ENCODE measurements at places on chromosomes 4 and X.

DNA sequence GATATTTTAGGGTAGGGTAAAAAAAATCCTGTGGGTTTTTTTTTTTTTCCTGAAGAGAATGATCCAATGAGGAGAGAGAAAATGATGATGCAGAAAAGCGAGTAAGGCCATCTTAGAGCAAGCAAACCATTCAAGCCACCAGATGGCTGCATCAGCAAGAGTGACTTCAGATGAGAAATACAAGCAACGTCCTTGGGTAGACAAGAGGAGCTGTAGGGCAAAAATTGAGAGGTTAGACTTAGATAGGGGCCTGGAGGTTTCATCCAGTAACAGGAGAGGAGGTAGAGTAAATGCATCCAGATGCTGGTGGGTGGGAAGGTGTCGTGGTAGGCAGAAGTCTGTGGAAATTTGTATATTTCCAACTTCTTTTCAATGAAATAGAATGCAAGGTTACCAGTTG lies 14.6 kb downstream of the FTHL17 start:
- ATAC-seq = no peak

GRCh38 chr4:1684506-1685234 lies 557 bp upstream of the FAM53A start:
- ATAC-seq = no peak

- ATAC-seq = peak; percentile 72
Observed at GRCh38 chr4:57190601-57191481, 80.7 kb upstream of the IGFBP7 start.

DNA sequence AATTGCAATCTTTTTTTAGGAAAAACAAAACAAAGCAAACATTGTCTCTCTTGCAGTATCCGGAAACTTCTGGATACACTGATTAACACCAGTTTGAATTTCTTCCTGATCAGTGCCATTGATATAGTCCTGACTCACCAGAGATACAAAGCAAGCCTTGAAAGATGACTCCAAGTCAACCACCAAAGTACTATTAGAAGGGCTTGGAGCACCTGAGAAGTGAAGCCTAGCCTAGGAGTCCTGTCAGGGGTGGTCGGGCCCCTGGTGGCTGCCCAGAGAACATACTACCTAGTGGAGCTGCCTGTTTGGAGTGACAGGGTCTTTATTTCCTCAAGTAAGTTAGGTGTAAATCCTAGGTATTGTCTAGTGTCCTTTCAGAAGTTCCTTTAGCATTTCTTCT lies 593.2 kb downstream of the ZNF674 start:
- ATAC-seq = no peak

DNA sequence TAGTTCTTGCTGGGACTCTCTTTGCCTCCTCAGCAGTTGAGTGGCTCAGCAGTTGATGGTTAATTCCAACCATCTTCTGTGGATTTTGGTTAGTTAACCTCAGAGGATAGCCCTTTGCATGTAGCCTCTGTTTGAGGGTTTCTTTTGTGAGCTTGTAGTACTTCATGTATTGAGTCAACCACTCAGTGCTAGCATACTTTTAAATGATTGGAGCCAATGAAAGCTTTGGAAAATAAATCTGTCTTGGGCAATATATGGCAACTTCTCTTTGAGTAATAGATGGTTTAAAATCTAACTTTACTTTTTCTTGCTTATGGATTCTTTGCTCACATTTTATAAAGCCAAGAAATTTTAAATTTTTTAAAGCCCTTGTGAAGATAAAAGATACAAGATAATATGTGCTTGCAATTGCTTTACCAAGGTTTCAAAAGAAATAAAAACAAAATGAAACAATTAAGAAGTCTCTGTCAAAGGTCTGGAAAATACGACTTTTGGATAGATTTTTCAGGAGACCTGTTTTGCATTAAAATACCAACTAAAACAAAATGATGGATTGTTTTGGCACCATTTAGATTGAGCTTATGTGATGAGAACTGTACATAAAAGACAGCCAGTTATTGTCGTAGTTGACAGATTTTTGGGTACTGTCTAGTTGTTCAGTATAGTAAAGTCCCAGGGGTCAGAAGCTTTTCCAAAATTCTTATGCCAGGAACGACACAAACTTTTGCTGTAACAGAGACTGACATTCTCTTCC lies 181.9 kb downstream of the SPRY1 start:
- ATAC-seq = no peak

DNA sequence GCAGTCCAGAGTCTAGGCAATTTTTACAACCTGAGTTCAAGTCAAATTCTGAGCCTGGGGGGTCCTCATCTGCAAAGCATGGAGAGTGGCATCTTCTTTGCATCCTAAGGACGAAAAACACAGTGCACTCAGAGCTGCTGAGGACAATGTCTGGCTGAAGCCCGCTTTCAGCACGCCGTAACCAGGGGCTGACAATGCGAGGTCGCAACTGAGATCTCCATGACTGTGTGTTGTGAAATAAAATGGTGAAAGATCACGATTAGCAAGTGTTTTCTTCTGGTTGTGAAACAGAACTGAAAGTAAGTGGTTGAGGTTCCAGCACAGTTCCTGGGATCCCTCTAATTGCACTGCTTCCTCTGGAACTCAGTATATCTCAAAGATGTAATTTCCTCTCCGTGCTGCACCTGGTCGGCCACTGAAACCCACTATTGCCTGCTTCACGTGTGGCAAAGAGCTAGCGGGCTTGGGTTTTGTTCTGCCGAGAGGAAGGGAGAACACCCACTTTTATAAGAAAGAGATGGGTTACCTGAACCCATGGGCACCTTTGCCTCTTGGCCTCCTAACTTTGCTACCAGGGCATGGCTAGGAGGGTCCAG lies 7.7 kb upstream of the F11 start:
- ATAC-seq = no peak

- ATAC-seq = peak; percentile 98
Observed at GRCh38 chr4:54322818-54323417, 93.8 kb downstream of the PDGFRA start.

DNA sequence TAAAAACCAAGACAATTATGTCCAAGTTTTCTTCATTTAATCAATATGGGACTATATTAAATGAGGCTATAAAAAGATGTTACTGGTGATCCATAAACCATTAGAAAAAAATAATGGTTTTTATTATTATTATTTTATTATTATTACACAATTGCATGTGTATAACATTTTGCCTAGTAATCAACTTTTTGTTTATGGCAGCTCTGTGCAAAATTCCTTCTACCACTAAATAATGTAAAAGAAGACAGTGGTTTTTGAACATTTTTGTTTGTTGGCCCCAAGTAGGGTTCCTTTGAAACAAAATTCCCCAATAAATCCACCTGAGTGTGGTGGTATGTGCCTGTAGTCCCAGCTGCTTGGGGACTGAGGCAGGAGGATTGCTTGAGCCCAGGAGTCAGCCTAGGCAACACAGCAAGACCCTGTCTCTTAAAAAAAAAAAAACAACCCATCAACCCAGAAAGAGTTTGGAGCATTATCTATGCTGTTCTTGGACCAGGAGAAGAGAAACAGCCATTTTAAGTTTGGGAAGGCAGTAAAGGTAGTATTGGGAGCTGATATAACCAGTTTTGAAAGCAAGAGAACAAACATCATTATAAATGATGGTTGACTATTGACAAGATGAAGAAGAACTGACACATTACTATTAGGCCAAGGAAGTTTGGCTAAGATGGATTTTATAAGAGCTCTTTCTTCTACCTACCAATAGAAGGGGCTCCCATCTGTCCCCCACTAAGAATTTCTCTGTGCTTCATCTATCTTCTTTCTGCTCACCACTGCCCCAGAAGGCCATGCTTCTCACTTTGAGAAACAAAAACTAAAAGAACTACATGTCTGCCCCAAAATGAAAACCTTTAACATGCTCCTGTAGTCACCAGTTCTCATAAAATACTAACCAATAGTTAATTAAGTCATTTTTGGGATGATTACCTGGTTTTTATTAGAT lies 2.2 kb downstream of the TMEM156 start:
- no peak for ATAC-seq

- ATAC-seq = no peak
Observed at GRCh38 chr4:141062651-141063050, 70.6 kb downstream of the RNF150 start.

- peak; percentile 11 for ATAC-seq
Observed at GRCh38 chrX:155070663-155070974, 317 bp downstream of the CMC4 start.

- peak; percentile 98 for ATAC-seq
Observed at GRCh38 chr4:157978680-157979361, 194.0 kb downstream of the GASK1B start.

GRCh38 chr4:74933562-74934015 lies 673 bp downstream of the PARM1 start:
- ATAC-seq = no peak

DNA sequence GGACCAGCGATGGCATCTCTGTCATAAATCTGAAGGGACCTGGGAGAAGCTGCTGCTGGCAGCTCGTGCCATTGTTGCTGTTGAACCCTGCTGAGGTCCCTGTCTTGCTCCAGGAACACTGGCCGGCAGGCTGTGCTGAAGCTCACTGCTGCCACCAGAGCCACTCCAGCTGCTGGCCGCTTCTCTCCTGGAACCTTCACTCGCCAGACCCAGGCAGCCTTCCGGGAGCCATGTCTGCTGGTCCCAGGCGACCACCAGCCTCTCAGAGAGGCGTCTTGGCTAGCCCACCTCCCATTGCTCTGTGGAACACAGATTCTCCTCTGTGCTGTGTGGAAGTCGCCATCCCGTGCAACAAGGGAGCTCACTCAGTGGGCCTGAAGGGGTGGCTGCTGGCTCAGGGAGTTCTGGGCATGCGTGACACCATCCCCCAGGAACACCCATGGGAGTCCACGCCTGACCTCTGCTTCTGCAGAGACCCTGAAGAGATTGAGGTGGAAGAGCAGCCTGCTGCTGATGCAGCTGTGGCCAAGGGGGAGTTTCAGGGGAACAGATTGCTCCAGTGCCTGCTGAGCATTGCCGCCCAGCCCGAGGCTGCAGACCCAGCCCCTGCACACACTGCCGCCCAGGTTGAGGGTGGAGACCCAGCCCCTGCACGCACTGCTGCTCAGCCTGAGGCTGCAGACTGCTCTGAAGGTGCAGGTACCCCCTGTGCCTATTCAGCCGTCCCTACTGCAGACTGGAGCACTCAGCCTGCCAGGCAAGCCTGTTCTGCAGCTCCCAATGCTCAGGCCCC lies 33.1 kb upstream of the CYP4V2 start:
- no peak for ATAC-seq

GRCh38 chrX:24956828-24957227 lies 58.9 kb downstream of the ARX start:
- ATAC-seq = no peak

GRCh38 chrX:134512566-134512965 lies 52.6 kb downstream of the HPRT1 start:
- ATAC-seq = peak; percentile 97

GRCh38 chr4:159944477-159944876 lies 841.6 kb downstream of the RAPGEF2 start:
- no peak for ATAC-seq

GRCh38 chrX:40406330-40406859 lies 174.4 kb upstream of the ATP6AP2 start:
- ATAC-seq = no peak

- peak; percentile 56 for ATAC-seq
Observed at GRCh38 chrX:2370456-2370855, 130.3 kb downstream of the DHRSX start.

- ATAC-seq = no peak
Observed at GRCh38 chr4:102295153-102295862, 50.0 kb downstream of the SLC39A8 start.

- ATAC-seq = no peak
Observed at GRCh38 chrX:1511829-1512228, 25.2 kb downstream of the P2RY8 start.

DNA sequence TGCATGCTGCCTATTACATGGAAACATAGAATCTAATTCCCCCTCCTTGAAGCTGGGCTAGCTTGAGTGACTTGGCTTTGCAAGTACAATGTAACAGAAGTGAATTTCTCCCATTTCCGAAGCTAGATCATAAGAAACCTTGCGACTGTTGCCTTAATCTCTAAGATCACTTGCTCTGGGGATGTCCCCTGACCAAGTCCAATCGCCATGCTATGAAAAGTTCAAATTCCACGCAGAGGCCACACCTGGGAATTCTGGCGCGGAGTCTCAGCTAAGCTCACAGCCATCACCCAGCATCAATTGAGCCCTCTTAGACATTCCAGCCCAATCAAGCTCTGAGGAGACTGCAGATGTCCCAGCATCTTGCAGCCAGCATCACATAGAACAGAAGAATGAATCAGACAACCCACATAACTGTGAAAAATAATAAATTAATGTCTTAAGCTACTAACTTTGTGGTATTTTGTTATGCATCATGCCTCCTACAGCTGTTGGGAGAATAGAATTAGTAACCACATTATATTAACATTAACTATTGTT lies 27.0 kb downstream of the GPM6A start:
- ATAC-seq = no peak

GRCh38 chr4:83996254-83996653 lies 460.3 kb downstream of the GPAT3 start:
- ATAC-seq = no peak

Measured in SK-N-SH treated with all-trans-retinoic acid at 6 μM for 48 hours (cell line).